Kidney glomerular epithelial cell (primary cell): ENCODE measurements at places on chromosomes 11 and 22.

DNA sequence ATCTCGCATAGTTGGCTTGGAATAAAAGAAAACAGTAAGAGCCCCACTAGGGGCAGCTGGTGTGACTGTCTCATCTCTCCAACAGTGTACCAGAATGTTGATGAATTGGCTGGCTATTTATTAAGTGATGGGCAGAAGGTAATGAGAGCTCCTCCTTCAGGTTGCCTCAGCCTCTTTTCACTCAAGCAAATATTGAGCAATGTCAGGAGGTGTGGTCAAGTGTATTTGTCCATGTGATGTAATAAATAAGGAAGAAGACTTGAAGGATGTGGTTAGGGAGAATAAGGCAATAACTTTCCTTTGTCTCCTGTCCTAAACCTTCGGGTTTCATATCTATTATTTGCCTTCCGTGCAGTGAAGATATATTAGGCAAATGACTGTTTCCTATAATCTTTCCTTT lies at the start of gene TCN1:
TCN1 (minus strand) TSS at position 91 of the 400 bp plus-strand sequence; CDS start at position 74, 17 bp downstream.
- DNase-seq, result no peak

DNA sequence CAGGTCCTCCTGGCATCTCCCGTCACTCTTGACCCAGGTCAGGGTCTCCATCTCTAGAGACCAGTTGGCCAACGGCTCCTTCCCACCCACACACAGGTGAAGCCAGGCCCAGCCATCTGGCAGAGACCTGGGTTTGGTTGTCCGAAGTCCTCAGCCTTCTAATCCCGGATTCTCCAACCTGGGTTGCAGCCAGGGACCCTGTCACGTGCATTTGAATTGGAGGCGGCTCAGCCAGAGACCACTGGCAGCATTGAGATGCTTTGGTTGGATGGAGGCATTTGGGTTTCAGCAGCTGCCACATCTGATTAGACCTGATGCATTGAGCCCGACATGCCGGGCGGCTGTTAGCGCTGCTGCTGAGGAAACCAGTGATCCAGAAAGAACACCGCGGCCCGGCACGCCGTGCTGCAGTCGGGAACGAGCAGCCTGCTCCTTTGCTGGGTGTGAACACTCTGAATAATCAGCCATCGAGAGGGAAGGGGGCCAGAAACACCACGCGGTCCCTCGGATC lies 163.2 kb downstream of the BRD1 start:
- DNase-seq, result no peak

GRCh38 chr11:122344215-122344614 lies 228.2 kb upstream of the BLID start:
- no peak for DNase-seq

- no peak for DNase-seq
Measured at GRCh38 chr11:83545494-83546260, 259.5 kb upstream of the CCDC90B start.

- peak; percentile 15 for DNase-seq
Measured at GRCh38 chr11:100639140-100639539, 47.9 kb upstream of the ARHGAP42 start.

- DNase-seq, result no peak
Measured at GRCh38 chr11:68381716-68382115, 69.3 kb downstream of the LRP5 start.

- no peak for DNase-seq
Measured at GRCh38 chr11:92727769-92728168, 241.7 kb upstream of the MTNR1B start.

GRCh38 chr11:57357856-57358255 lies 19.7 kb downstream of the P2RX3 start:
- no peak for DNase-seq

DNA sequence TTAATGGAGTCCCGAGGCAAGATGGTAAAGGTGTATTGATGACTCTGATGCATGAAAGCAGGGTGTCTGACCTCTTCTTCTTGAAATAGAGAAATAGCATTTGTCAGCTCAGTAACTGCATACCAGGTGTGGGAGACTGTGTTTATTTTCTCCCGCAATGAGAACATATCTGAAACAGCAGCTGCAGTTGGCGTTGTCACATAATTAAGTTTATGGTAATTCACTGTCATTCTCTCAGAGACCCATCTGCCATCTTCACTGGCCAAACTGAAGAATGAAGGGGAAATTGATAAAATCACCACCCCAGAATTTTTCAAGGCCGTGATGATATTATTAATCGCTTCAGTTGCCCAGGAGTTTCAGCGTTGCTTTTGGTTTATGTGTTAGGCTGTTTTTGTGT lies 20.1 kb upstream of the MCHR1 start:
- no peak for DNase-seq

GRCh38 chr11:7292922-7293321 lies 41.2 kb downstream of the SYT9 start:
- DNase-seq, result no peak

GRCh38 chr11:1335811-1336761 lies 26.7 kb upstream of the TOLLIP start:
- DNase-seq, result no peak

GRCh38 chr22:43118953-43119458 lies 8.5 kb downstream of the BIK start:
- no peak for DNase-seq

DNA sequence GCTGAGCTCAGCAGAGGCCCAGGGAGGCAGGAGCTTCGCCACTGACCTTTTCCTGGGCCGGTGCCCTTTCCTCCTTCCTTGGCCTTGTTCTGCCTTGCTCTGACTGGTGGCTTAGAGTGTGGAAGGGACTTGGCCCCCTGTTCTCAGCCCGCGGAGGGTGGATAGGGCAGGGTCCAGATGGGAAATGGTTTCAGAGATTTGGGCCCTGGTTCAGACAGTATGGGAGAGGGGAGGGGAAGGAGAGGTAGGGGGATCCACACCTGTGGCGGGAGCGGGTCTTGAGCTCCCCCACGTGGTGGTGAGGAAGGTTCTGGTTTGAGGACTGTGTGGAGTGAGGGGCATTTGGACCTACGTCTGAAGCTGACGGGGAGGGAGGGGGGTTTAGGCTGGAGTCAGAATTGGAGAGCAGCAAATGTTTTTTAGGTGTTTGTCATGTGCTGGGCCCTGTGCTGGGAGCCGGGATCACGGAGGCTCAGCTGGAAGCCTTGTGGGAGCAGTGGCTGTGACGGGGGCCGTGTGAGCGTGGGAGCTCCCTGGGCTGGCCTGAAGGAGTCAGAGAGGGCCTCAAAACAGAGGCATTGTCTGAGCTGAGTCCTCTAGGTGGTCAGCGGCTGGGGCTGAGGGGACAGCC lies 27.2 kb downstream of the SHANK3 start:
- no peak for DNase-seq

- peak; percentile 27 for DNase-seq
Measured at GRCh38 chr22:23183061-23183698, 2.9 kb downstream of the BCR start.

GRCh38 chr11:111582881-111583280 lies 19.4 kb upstream of the SIK2 start:
- DNase-seq, result no peak

- no peak for DNase-seq
Measured at GRCh38 chr11:66957971-66958231, 282 bp downstream of the PC start.

DNA sequence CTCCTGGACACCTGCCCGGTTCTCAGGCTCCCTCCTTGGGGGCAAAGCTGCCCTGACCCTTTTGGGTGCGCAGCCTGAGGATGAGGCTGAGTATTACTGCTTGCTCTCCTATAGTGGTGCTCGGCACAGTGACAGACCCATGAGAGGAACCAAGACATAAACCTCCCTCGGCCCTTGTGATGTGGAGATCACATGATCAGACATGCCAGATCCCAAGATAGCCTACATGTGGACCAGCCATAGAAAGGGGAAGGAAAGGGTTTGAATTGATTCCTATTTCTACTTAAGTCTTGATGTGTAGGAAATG lies 125.3 kb downstream of the VPREB1 start:
- no peak for DNase-seq

DNA sequence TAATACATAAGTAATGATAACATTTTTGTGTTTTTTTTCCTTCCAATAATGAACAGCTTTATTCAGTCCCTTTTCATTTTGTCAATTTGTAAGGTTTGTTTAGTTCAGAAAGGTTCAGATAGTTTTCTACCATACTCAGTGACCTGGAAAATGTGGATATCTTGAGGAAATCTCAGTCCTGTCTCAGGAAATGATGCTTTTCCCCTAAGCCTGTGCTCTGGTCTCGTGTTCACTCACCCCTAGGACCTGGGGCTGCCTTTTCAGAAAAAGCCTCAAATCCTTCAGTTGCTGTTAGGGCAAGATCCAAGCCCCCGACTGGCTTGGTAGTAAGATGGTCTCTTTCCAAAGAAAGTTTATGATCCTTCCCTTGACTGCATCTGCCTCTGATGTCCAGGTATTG lies 21.8 kb downstream of the MS4A6A start:
- DNase-seq, result no peak

DNA sequence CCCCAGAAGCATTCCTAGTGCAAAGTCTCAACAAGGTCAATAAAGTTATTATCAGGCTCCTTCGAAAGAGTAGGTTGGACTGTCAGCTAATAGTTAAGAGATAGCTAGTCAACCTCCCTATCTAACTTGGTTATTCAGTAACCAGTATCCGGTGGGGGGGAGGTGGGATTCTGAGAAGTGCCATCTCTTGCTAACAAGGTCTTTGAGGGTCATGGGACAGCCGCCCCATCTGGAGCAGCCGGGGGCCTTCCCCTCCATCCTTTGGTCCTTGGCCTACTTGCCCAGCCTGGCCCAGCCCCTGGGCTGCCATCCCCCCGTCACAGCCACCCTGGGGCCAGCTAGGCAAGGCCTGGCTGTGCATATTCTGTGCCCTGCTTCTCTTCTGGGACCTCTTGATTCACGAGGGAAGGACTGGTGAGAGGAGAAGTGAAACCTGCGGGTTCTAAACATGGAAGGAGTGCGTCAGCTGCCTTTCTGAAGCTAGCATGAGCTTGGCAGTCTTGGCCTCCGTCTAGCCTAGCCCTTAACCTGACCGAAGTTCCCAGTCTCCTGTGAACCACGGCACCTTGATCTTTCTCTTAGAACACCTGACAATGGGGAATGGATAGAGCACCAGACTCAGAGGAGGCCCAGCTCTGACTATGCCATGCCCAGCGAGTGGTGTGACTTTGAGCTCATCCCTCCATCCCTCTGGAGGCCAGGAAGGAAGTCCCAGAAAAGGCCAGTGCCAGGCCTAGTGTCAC lies 9.3 kb downstream of the SLC37A2 start:
- DNase-seq, result no peak

GRCh38 chr22:29580200-29580810 lies 608 bp downstream of the NIPSNAP1 start:
- DNase-seq, result no peak

DNA sequence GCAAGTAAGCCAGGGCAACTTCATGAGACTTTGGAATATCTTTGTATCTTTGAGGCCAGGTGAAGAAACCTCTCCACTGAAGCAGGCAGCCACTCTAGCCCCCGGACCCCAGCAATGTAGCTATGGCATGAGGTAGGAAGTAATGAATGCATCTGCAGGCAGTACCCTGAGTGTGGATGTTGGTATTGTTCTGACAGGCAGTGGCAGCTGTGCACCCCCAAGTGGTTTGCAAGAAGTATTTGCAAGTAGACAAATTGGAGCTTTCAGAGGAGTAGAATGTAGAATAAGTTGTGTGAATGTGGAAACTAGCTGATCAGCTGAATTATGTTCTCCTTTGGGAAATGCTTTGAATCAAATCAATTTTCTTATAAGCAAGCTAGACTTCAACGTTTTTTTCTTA lies 194.4 kb upstream of the PGR start:
- peak; percentile 11 for DNase-seq

DNA sequence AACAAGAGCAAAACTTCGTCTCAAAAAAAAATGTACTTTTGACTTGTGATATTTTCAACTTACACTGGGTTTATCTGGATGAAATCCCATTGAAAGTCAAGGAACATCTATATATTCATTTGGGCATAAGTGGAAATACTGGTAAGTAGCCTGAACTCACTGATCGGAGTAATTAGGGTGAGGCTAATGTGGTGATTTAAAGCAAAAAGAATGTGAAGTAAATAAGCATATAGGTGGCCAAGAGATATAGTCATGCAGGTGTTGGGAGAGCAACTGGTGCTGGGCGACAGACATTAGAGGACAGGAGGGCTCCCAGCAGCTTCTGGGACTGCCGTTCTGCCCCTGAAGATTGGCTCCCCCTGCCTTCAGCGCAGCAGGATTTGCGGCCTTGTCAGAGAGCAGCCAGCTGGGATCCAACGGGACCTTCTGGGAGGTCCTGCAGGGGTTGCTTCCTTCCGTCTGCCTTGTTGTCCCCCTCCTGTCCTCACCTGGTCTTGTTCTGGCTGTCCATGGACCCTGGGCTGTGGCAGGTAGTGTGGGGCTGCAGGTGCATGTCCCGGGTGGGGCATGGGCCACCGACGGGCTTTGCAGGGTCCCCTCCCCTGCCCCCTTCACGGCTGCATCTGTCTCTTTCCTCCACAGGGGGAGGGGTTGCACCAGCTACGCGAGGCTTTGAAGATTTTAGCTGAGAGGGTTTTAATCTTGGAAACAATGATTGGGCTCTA lies 14.1 kb downstream of the RHBDD3 start:
- no peak for DNase-seq

DNA sequence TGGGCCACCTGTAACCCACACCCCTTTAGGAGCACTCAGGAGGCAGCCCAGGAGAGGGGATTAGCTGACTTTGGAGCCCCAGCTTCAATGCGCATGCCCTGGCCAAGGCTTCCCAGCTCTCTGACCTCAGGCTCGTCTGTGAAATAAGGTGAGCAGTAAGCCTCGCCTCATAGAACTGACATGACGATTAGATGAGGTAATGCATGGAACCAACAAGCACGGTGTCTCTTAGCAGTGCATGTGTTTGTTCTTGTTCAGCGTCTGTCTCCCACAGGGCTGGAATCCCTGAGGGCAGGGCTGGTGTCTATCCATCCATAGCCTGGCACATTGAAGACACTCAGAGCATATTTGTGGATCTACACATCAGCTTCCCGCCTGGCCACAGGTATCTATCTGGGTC lies 415.4 kb downstream of the MN1 start:
- DNase-seq, result peak; percentile 97

DNA sequence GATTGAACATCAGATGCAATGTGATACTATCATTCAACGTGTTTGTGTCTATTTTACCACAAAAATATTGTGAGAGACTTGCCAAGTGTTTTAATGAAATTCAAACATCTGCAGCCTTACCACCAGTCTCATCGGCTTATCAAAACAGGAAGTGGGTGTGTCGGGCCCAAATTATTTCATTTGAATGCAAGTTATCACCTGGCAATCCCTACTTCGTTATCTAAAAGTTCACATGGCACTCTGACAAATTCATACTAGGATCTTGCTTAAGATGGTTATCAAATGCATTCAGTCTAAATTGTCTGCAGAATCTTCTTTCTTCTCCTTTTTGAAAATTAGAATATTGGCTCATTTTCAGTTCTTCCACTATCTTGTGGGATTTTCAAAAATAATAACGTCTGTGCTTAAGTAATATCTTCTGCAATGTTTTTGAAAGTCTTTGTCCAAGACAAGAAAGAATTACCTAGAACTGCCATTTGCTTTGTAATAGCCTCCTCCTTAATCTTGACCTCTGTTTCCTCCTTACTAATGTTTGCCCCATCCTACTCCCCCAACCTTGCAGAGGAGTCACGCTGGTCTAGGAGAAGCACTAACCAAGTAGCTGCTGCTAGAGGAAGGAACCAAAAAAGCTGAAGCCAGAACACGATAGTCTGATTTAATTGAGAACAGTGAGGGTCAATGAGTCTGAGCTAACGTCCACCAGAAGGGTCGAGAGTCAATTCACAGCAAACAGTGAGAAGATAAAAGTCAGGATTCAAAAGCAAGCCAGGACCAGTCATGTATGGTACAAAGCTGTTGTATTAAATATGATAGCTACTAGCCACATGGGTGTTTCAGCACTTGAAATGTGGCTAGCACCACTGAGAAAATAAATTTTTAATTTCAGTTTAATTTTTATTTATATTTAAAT lies 10.2 kb upstream of the BIRC3 start:
- DNase-seq, result no peak
